ENCODE measurements at places on chromosomes 1 and 21. TPM values are rescaled to one million over a fixed set of nuclear protein-coding genes. Genes with fewer than 3 reads are reported as not detected.

DNA sequence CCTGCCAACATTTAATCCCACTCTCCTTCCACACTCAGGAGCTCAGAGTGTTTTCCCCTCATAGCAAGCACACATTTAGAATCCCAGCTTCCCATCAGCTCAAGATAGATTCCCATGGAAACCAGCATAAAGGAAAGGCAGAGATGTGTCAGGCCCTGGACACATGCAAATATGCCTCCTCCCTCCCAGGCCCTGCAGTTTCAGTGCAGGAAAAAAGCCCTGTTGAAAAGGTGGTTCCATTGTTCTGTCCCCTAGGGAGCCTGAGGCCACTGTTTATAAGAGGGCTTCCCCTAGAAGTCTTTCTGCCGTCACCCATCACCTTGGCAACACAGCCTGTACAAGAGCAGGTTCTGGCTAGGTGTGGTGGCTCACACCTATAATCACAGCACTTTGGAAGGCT lies 3.6 kb downstream of the CACNA1S start:
- no peak overlapping the region for H3K27ac ChIP-seq
- no peak overlapping the region for H3K4me3 ChIP-seq
- DNase-seq, result no peak
- H3K36me3 ChIP-seq, result no peaks in the 10 kb centered on the region

DNA sequence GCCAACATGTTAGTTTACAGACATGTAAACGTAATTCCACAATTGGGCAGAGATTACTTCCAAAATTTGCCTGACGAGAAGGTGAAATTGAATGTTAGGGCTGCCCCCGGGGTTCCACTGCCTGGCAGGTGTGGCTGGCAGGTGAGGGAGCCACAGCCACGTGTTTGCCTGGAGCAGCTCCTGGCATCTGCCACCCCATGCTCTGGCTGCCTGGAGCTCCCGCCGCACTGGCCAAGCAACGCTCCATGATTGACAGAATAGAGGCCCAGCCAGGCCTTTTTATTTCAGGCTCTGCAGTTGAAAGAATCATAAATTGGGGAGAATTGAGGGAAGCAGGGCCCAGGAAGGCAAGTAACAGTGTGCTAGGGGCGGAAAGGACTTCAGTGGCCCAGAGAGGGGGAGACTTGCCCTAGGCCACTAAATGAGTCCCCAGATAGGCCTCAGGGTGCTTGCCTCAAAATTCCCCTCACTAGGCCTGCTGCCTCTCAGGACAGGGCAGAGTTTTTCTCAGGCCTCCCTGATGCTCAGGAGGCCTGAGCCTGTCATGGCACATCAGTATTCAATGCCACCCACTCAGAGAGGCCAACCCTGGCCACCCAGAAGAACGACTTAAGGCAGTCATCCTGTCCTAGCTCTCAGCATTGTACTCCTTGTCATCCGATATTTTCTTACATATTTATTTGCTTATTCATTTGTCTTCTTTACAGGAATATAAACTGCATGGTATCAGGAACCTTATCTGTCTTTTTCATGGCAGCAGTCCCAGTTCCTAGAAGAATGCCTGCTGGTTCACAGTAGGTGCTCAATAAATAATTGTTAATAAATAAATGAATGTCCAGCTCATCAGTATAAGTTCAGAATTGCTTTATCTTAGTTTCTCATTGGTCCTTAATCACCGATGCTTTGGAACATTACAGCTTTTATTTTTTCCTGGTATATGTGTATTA lies 16.6 kb upstream of the S1PR1 start:
- H3K36me3 ChIP-seq, result no peaks in the 10 kb centered on the region
- H3K27me3 ChIP-seq, result no peaks in the 10 kb centered on the region
- DNase-seq, result no peak
- H3K4me3 ChIP-seq, result no peak overlapping the region
- H3K4me1 ChIP-seq, result no peaks in the 10 kb centered on the region

The SPRR5 gene
- total RNA-seq, result 1.3 TPM

DNA sequence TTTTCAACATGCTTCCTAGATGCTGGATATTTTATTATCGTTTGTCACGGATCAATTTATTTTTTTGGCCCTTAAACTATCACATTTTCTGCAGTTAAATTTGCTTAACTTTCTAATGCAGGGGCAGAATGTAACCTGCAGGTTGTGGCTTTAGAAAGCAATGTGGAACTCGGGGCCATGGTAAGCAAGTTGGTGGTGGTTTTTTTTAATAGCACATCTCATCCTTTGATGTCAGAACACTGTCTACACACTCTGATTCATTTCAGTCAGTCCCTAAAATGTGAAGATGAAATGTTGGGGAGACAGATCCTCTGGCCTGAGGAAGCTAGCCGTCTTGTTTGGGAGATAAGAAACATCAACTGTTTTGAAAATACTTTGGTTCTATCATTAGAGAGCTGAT lies 89.5 kb downstream of the GALNT2 start:
- H3K27me3 ChIP-seq, result no peaks in the 10 kb centered on the region
- H3K4me3 ChIP-seq, result no peak overlapping the region
- peaks cover 50% of the 10 kb centered on the region for H3K4me1 ChIP-seq

DNA sequence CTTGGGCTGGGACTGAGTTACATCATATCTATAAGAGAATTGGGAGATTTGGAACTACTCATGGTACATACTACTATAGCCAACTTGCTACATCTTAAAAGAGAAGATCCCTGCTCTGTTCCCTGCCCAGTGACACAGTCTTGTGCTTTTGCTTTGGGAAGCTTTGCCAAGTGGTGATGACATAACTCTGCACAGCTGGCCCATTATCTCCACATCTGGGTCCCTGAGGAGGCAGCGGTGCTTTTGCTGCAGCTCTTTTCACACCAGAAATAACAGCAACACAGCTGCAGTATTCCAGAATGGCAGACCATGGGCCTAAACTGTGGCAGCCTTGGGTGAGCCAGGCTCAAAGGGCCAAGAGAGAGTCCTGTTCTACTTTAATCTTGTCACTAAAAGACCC lies 296.0 kb downstream of the HHAT start:
- no peak overlapping the region for H3K4me3 ChIP-seq
- no peaks in the 10 kb centered on the region for H3K36me3 ChIP-seq
- H3K4me1 ChIP-seq, result no peaks in the 10 kb centered on the region

DNA sequence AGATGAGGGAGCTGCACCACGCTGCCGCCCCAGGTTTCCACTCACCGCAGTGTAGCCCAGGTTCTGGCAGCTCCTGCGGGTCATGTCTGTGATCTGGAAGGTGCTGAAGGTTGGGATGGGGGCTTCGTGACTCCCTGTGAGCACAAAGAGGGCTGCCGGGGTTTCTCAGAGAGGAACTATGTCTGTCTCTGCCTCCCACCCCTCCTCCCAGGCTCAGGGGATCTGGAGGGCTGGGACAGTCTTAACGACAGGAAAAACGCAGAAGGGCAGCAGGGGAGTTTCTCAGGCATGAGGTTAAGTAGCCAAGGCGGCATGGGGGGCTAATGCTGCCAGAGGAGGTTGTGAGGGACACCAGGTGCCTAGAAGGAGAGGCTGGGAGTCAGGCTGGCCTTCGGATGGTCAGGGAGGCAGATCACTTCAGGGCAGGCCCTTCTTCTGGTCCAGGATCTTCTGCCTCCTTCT lies 656 bp downstream of the SH2D2A start:
- DNase-seq, result no peak
- no peaks in the 10 kb centered on the region for H3K36me3 ChIP-seq
- peak overlapping the region; percentile 18 for H3K4me3 ChIP-seq
- H3K27ac ChIP-seq, result peak overlapping the region; percentile 55
- peaks cover 13% of the 10 kb centered on the region for H3K27me3 ChIP-seq
